ENCODE measurements at places on chromosomes 16 and 17.

- DNase-seq = no peak
These were observed 25.5 kb upstream of the TBX4 start for GRCh38 chr17:61426482-61427304.

- no peak for DNase-seq
These were observed 622 bp downstream of the GPRC5B start for GRCh38 chr16:19883966-19884485.

- no peak for DNase-seq
These were observed 31.7 kb downstream of the ABCC6 start for GRCh38 chr16:16191493-16192167.

GRCh38 chr16:7921345-7921744 lies 588.7 kb downstream of the RBFOX1 start:
- no peak for DNase-seq

Data from Panc1 (cell line).